ENCODE measurements at places on chromosomes 5 and 9. TPM values are rescaled to one million over a fixed set of nuclear protein-coding genes. Genes with fewer than 3 reads are reported as not detected.
A peak's percentile ranks its signal among the peaks of the same experiment; 100 is the strongest.

DNA sequence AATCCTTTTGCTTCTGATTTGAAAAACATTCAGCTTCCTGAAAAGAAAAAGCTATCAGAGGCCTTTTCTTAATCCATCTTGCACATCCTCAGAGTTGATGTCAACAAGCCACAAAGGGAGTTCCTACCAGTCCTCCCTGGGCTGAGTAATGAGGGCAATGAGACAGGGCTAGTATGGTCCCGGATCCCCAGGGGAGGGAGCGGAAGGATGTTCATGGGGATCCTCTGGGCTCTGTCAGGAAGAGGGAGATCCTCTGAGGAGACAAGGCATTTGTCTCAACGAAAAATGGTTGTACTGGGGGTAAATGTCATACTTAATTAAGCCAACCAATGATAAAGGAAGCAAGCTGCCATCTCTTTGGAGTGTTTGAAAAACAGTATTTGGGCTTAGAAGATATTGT, 195.3 kb downstream of the DTWD2 start:
- DNase-seq = no peak

- no peak for DNase-seq
Measured at GRCh38 chr5:135543485-135544304, 7.9 kb upstream of the NEUROG1 start.

DNA sequence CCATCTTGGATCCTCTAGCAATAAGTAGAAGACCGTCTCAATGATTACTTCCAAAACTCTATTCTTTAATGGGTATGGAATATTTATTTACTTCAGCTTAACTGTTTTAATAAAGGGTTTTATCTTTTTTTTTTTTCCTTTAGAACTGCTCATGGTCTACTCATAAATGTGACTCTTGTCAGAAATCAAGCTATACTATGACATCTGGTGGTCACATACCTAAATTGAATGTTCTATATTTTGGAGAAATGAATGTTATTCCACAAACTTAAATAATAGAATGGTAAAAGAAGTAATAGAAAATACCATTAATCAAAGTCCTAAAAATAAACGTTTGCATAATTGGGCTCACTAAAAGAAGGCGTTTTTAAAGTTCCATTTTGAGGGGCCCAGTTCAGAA, 131.2 kb upstream of the PLCXD3 start:
- no peak for DNase-seq

- no peak for DNase-seq
Measured at GRCh38 chr9:6929441-6930215, 171.9 kb downstream of the KDM4C start.

DNA sequence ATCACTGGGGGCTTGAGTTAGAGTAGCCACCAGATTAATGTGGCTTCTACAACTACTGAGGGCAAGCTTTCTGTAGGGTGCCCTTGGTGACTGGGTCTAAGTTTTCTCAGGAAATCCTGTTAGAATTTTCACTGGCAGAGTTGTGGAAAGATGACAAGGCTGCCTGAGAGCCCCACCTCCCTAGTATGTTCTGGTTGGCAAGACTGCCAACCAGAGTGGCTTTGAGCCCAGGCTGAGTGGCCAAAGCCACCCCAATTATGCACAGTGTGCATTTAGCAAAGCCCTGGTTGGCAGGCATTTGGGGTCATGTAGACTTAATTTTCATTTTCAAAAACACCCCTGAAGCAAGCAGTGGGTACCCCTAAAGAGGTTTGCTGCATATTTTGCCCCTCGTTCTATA, 136.7 kb upstream of the HAPLN1 start:
- DNase-seq = no peak

GRCh38 chr9:87909310-87910041, 8.3 kb upstream of the SPATA31C1 start:
- no peak for DNase-seq

- DNase-seq = no peak
Measured at GRCh38 chr5:10611290-10611689, 47.4 kb downstream of the ANKRD33B start.

DNA sequence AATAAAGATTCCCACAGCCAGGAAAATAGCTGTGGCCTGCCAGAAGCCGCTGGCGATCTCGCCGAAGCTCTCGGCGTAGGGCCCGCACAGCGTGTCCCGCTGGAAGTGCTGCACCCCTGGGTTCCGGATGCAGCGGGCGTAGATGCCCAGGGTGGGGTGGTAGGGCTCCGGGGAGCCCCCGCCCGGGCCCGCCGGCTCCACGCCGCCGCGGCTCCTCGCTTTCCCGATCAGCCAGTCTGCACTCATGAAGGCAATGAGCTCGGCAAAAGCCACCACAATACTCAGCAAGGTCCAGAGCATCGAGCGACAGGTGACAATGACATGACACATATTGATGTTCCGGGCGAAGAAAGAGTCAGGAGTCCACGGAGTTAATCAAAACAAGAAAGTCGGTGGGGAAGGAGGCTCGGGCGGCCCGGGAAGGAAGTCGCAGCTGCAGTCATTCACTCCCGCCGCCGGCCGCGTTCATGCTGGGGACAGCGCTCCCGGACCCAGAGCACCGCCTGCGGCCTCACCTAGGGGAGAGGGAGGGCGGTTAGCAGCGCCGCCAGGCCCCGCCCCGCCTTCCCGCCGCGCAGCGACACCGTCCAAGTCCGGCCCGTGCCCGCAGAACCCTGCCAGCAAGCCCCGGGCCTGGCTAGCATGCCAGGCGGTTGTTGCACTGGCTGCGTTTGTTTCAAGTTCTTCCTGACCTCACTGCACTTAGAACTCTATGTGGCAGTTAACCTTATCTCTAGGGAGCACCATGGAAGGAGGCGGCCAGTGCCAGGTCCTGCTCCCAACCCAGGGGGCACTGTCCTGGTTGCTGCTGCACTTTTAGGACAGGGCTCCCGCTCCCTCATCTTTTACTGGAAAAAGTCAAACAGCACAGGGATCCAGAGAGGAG, 138.4 kb downstream of the LHFPL2 start:
- DNase-seq = no peak

- no peak for DNase-seq
Measured at GRCh38 chr9:134811673-134812342, 68.8 kb upstream of the FCN2 start.

DNA sequence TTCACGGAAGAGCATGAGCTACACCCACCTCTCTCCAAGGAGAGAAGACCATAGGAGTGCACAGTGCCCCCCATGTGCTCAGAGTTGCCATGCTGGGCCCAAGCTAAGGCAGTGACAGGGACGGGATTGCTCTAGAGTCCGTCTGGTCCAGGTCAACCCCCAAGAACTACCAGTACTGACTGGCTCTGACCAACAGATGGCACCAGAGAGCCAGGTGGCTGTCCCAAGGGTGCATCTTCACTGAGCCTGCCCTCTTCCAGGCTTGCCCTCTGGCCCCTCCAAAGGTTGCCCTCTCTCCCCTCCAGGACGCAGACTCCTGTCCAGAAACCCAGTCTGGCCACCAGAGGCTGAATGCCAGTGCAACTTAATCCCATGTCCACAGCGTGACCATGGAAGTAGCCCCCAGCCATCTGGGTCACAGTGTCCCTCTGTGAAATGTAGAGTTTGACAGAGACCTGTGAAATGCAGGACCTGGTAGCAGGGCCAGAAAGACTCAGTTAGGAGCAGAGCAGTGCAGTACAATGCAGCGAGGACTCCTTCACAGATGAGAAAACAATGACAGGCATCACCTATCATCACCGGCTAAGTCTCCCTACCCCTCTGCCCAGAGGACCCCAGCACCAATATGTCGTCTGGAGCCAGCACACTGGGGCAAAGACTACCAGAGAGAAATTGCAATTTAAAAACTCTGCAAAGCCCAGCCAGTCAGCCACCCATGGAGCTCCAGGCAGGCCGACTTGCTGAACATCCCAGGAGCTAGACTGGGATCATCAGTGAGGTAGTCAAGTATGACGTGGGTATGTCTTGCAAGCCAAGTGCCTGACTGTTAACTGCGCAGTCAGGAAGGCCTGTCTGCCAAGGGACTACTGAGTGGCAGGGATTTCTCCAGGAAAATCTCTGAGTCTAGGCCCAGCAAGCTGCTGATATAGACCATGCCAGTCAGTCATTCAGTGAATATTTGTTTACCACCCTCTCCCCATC, 7.7 kb upstream of the SKP1 start:
- peak; percentile 64 for DNase-seq

DNA sequence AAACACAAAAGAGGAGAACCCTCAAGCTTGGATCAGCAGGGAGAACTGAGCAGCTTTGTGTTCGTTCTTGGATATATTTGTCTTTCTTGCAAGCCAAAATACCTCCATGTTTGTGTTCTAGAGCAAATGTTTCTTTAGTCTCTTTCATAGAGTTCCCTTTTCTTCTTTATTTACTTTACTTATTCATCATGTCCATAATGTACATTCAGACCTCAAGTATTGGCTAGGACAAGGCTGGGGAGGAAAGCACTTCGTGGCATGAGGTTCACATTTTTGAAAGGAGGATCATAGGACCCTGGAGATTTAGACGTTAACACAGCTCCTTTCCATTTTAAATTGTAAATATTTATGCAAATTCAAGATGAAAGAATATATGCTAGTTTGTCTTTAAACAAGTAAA, 590.2 kb upstream of the MEF2C start:
- no peak for DNase-seq

DNA sequence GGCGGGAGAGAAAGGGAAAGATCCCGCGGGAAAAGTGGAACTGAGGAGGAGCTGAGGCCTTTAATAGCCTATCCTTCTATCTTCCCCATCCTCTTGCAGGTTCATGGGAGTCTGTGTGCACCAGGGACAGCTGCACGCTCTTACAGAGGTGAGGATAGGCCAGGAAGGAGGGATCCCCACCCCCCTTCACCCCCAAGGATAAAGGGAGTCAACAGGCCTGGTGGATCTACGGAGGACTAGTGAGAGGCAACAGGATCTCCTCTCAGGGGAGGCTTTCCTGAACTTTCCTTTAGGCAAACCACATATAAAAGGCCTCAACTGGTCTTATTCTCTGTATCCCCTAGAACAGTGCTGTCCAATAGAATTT, 1.1 kb downstream of the TESK1 start:
- no peak for DNase-seq

- DNase-seq = no peak
Measured at GRCh38 chr5:169721771-169722170, 84.7 kb downstream of the DOCK2 start.

DNA sequence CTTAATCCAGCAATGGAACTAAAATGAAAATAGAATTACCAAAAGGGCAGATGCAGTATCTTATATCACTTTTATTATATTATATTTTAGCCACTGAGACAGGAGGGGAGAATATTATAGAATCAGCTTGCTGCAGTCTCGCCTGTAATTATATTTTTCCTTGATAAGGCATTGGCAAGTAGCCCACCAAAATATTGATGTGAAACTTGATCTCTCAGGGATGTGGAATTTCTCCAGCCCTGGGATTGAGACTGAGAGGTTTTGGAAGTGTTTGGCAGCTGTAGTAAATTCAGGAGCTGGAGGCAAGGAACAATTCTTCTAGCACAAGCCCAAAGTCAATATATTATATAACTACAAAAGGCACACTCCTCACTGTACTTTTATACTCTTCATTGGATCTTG, 142.1 kb upstream of the ADAMTSL1 start:
- no peak for DNase-seq

GRCh38 chr5:147442224-147442623, 67.6 kb downstream of the DPYSL3 start:
- no peak for DNase-seq

DNA sequence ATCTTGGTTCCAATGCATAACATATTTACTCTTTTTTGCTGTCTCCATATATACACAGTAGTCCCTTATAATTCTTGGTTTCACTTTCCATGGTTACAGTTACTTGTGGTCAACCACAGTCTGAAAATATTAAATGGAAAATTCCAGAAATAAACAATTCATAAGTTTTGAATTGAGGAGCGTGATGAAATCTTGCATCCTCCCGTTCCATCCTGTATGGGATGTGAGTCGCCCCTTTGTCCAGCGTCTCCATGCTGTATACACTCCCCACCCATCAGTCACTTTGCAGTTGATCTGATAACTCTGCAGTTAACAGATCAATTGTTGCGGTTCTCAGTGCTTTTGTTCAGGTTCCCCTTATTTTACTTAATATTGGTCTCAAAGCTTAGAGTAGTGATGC, 11.5 kb upstream of the FAF2 start:
- no peak for DNase-seq

DNA sequence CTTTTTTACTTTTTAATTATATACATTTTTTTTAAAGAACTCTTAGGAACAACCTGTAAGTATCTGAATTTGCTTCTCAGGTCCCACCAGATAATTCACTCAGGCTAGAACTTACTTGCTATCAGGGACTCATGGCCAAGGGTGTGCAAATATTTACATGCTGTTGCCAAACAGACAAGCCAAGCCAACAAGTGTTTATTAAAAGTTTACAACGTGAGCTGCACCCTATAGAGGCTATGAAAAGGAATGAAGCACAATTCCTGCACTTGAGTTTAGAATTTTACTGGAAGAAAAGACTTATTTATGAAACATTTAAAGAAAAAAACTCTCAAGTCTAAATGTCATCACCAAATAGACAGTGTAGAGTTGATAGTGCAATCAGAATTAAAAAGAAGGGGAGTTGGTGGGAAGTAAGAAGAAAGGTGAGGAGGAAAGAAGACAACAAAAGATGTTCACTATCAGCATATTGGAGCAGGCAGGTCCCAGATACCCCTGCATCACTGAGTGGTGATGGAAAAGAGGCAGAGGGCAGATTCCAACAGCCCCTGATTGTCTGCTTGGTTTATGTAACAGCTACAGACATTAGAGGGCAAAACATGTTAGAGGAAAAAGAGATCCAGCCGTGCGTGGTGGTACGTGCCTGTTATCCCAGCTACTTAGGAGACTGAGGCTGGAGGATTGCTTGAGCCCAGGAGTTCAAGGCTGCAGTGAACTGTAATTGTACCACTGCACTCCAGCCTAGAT, 32.8 kb downstream of the SH3RF2 start:
- DNase-seq = no peak

- DNase-seq = no peak
Measured at GRCh38 chr5:154771383-154771901, 16.3 kb downstream of the LARP1 start.

GRCh38 chr5:170913573-170913972, 51.8 kb downstream of the RANBP17 start:
- DNase-seq = no peak

- DNase-seq = no peak
Measured at GRCh38 chr5:67234671-67235176, 38.1 kb upstream of the CD180 start.

GRCh38 chr9:97714435-97714834, 17.3 kb upstream of the XPA start:
- no peak for DNase-seq

Gene CPLANE1
- polyA plus RNA-seq = 1.4 TPM

Gene ANKRD20A1
- not detected for polyA plus RNA-seq

Gene TMEM267
- polyA plus RNA-seq = 21.2 TPM

Gene OTP
- polyA plus RNA-seq = not detected

Gene CCNI2
- 2.4 TPM for polyA plus RNA-seq

Gene PROB1
- polyA plus RNA-seq = 0.26 TPM

Gene ZFP2
- 0.49 TPM for polyA plus RNA-seq

Gene IGIP
- polyA plus RNA-seq = 0.59 TPM

Gene OR13C8
- polyA plus RNA-seq = not detected

Gene APBA1
- polyA plus RNA-seq = 0.06 TPM

Data from naive thymus-derived CD4-positive, alpha-beta T cell (primary cell).